ENCODE measurements at places on chromosomes 7 and 10. TPM values are rescaled to one million over a fixed set of nuclear protein-coding genes. Genes with fewer than 3 reads are reported as not detected.

The SUN3 gene
- total RNA-seq, result not detected

The ITGA8 gene
- total RNA-seq, result 2.8 TPM

The GCK gene
- total RNA-seq, result 5.1 TPM

The TMEM139 gene
- 0.31 TPM for total RNA-seq

The LBX1 gene
- total RNA-seq, result not detected

The ZNF487 gene
- 9.7 TPM for total RNA-seq

The CYP2W1 gene
- not detected for total RNA-seq

The GRID2IP gene
- 1.2 TPM for total RNA-seq

The NODAL gene
- 2.2 TPM for total RNA-seq

The NME8 gene
- total RNA-seq, result not detected

The PAPSS2 gene
- total RNA-seq, result 3.1 TPM

The GHRHR gene
- not detected for total RNA-seq

The SRRT gene
- total RNA-seq, result 29.5 TPM

The KNDC1 gene
- 5.9 TPM for total RNA-seq

The DNAJC9 gene
- 59.7 TPM for total RNA-seq

The ZNF239 gene
- 25.9 TPM for total RNA-seq

The GRM8 gene
- total RNA-seq, result 3.7 TPM

The ASB10 gene
- not detected for total RNA-seq

The PSD gene
- total RNA-seq, result 101 TPM

The NKX1-2 gene
- 0.47 TPM for total RNA-seq

The AOC1 gene
- total RNA-seq, result not detected

The SEMA3A gene
- 46.8 TPM for total RNA-seq

The ADAP1 gene
- total RNA-seq, result 32.0 TPM

The AKR1D1 gene
- not detected for total RNA-seq

The ITPRID1 gene
- 8.6 TPM for total RNA-seq

The AGR2 gene
- 1.7 TPM for total RNA-seq

The RBM20 gene
- total RNA-seq, result 2.2 TPM

The PALD1 gene
- total RNA-seq, result 8.9 TPM

The TYW1B gene
- 1.9 TPM for total RNA-seq

The HOXA4 gene
- not detected for total RNA-seq

The CADPS2 gene
- total RNA-seq, result 20.9 TPM

The SMARCD3 gene
- 147 TPM for total RNA-seq

The CXCL12 gene
- total RNA-seq, result 19.0 TPM

The CBX3 gene
- 201 TPM for total RNA-seq

The ADAM8 gene
- 1.7 TPM for total RNA-seq

The PITX3 gene
- not detected for total RNA-seq

The RNF133 gene
- 0.47 TPM for total RNA-seq

The KIN gene
- 9.2 TPM for total RNA-seq

The RBP3 gene
- not detected for total RNA-seq

The OPN4 gene
- not detected for total RNA-seq

The OR2A12 gene
- not detected for total RNA-seq

The GIMAP4 gene
- total RNA-seq, result 11.4 TPM

All from occipital lobe (tissue), 3 donors.